ENCODE measurements at places on chromosomes 7 and 10. TPM values are rescaled to one million over a fixed set of nuclear protein-coding genes. Genes with fewer than 3 reads are reported as not detected.

The NPFFR1 gene
- not detected for total RNA-seq

The PNLIPRP3 gene
- total RNA-seq = not detected

The OR6V1 gene
- not detected for total RNA-seq

The GATAD1 gene
- 18.6 TPM for total RNA-seq

The HKDC1 gene
- 19.3 TPM for total RNA-seq

The C10orf105 gene
- total RNA-seq = not detected

The GPR15LG gene
- total RNA-seq = not detected

The VPS50 gene
- 10.8 TPM for total RNA-seq

The ENKUR gene
- total RNA-seq = 0.27 TPM

The CCAR1 gene
- 68.8 TPM for total RNA-seq

The TMEM178B gene
- 1.3 TPM for total RNA-seq

The MSS51 gene
- 0.48 TPM for total RNA-seq

The MYH16 gene
- total RNA-seq = 0.87 TPM

The PWWP2B gene
- 16.8 TPM for total RNA-seq
